ENCODE measurements at places on chromosomes 4 and X.
A peak's percentile ranks its signal among the peaks of the same experiment; 100 is the strongest.

DNA sequence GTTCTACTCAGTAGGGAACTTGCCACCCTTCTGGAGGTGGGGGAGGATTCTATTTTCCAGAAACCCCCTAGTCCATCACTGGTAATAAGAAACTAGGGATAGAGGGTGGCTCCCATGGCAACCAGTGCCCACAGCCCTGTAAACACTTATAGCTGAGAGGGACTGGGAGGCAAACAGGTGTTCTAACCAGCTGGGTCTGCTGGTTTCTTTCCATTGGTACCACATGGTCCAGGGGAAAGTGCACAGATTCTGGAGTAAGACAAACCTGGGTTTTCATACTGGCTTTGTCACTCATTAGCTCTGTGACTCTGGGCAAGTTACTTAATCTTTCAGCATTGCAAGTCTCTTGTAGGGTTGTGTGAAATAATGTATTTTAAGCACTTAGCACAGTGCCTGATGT lies 26.9 kb downstream of the IGSF1 start:
- no peak for DNase-seq

GRCh38 chrX:37854148-37854547 lies 6.8 kb upstream of the DYNLT3 start:
- no peak for DNase-seq

DNA sequence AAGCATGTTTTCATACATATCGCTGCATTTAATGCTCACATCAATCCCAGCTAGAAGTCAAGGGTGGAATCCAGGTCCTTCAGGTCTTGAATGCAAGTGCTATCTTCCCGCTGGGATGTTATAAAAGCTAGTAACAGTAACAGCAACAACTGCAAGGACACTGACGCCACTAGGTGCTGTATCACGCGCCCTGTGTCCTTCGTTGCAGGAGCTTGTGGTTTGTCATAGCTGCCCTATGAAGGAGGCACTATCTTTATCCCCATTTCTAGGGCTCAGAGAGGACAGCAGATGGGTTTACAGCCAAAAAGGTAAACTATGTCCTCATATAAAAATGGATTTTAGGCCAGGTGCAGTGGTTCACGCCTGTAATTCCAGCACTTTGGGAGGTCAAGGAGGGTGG lies 202.9 kb downstream of the NSUN7 start:
- no peak for DNase-seq

DNA sequence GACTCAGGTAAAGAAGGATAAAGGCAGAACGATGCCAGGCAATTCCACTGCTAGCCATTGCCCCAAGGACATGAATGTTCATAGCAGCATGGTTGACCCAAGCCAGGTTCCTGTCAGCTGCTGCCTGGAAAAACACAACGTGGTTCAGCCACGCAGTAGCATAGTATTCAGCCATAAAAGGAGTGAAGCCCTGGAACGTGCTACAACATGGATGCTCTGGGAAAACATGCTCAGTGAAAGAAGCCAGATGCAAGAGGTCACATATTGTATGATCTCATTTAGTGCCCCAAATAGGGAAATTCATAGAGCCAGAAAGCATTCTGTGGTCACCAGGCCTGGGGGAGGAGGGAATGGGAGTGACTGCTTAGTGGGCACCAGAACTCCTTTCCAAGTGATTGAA lies 129.8 kb downstream of the GPR143 start:
- DNase-seq = no peak

GRCh38 chrX:77396781-77397180 lies 50.4 kb upstream of the FGF16 start:
- no peak for DNase-seq

GRCh38 chrX:110001740-110002299 lies 1.1 kb upstream of the TMEM164 start:
- DNase-seq = no peak

GRCh38 chr4:84379917-84380641 lies 119.0 kb downstream of the NKX6-1 start:
- DNase-seq = peak; percentile 56

DNA sequence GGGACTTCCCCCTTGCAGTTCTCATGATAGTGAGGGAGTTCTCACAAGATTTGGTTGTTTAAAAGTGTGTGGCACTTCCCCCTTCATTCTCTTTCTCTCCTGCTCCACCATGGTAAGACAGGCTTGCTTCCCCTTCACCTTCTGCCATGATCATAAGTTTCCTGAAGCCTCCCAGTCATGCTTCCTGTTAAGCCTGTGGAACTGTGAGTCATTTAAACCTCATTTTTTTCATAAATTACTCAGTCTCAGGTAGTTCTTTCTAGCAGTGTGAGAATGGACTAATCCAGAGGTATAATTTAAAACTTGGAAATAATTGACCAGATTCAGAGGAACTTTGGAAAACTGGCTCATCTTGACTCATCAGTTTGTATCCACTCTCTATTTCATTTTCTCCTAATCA lies 129.0 kb downstream of the TMEM47 start:
- no peak for DNase-seq

DNA sequence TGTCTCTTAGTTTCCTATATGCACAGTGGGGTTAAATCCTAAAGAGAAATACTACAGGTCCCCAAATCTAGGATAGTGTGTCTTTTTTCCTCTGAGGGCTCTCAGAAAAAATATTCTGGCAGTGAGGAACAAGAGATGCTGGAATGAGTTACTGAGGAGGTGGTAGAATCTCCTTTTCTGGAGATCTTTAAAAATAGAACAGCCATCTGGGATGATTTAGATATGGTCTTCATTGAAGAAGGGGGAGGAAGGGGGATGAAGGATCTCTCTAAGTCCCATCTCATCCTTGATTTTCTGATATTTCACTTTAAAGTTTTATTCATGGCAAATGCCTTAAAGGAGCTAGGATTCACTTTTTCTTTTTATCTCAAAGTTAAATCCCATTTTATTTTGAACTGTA lies 235.0 kb downstream of the MAML3 start:
- no peak for DNase-seq

- no peak for DNase-seq
Measured at GRCh38 chr4:182589100-182589499, 328.1 kb downstream of the DCTD start.

DNA sequence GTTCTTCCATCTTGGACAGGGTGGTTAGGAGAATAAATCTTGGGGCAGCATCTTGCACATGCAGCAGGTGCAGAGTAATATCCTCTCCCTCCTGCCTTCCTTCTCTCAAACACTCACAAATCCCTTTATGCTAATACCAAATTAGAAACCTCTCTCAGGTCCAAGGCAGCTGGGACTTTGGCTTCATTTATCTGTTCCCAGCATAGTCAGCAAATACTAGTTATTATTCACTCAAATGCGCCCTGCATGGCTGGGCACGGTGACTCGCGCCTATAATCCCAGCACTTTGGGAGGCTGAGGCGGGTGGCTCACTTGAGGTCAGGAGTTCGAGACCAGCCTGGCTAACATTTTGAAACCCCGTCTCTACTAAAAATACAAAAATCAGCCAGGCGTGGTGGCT lies 156.0 kb upstream of the GALNT7 start:
- DNase-seq = no peak

DNA sequence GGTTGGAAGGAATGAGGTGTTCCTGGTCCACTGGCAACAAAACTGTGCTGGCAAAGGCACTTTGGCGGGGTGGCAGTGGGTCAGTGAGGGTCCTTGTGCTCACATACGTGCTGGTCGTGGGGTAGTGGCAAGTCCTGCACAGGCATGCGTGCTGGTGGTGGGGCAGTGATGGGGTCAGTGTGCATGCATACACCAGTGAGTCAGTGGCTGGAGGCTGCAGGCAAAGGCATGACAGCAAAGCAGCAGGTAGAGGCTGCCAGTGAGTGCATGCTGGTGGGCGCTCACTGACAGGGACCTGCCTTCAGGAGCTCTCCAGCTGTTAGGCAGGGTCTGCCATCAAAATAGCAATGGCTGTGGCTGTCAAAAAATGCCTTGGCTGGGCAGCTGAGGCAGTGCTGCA lies 42.1 kb downstream of the TMPRSS11E start:
- no peak for DNase-seq

- peak; percentile 49 for DNase-seq
Measured at GRCh38 chrX:48823053-48823452, 3.3 kb upstream of the ERAS start.

- DNase-seq = no peak
Measured at GRCh38 chr4:15438939-15439524, 11.2 kb downstream of the C1QTNF7 start.

DNA sequence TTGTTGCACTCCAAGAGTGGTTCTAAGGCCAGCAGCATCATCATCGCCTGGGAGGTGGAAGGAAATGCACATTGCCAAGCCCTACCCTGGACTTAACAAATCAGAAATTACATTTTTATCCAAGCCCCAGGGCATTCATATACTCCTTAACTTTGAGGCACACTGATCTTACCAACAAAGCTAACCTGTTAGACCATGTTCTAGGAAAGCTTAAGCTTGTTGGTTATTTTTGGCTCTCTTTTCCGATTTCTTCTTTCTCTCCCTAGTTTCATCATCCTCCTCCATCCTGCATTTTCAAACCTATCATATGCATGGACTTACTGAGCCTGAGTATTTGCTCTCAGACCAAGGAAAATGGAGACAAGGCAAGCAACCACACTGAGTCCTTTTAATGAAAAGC lies 133.4 kb downstream of the OPHN1 start:
- DNase-seq = no peak

- peak; percentile 16 for DNase-seq
Measured at GRCh38 chr4:4436244-4436823, 49.4 kb downstream of the NSG1 start.

GRCh38 chr4:168600796-168601583 lies 104.1 kb downstream of the PALLD start:
- no peak for DNase-seq

DNA sequence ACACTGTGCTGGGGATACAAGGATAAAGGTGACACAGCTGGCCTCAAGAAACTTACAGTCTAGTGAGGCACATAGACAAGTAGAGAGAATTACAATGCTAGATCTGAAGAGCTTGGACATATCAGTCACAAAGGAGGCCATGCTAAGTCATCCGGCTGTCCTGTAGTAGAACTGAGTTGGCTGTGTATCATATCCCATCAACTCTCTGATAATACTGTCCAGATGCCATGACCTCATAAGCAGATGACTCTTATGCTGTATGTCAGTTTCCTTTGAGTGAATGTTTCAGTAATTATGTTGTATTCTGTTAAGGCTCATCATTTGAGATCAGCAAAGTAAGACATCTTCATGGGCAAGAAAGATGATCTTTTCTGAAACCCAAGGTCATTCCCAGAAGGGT lies 442.9 kb downstream of the MID1IP1 start:
- DNase-seq = no peak

- no peak for DNase-seq
Measured at GRCh38 chr4:188728359-188728758, 589.1 kb downstream of the TRIML1 start.

GRCh38 chr4:166846939-166847338 lies 387.4 kb downstream of the SPOCK3 start:
- no peak for DNase-seq

- DNase-seq = no peak
Measured at GRCh38 chr4:83224502-83225197, 59.9 kb downstream of the COQ2 start.

DNA sequence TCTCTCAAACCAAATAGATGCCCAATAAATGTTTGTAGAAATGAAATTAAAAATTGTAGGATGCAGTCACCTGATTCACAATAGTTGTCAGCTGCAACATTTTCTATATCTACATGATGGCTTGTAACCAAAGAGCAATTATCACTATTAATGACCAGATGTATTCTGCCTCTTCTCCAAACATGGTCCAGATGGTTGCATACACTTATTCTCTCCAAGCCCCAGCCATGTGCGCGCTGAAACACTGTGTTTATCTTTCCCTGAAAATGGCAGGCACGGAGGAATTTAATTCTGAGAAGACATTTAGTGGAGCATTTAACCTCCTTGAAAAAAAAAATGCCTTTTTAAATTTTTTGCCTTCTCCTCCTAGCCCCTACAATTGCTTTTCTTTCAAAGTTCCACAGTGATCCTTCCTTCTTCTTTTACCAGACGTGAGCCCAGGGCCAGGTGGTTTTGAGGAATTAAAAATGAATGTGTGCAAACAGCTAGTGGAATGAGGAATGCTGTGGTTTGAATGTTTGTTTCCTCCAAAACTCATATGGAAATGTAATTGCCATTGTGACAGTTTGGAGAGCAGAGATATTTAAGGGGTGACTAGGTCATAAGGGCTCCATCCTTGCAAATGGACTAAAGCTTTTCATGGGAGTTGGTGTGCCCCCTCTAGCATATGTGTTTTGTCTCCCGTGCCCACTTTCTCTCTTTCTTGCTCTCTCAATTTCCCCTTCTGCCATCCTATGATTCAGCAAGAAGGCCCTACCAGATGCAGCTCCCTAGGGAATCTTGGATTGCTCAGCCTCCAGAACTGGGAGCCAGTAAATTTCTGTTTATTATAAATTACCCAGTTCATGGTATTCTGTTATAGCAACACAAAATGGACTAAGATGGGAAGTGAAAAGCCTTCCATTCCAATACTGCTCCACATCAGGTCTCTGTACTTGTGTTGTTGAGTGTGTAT lies 136.0 kb downstream of the GABRB1 start:
- no peak for DNase-seq

DNA sequence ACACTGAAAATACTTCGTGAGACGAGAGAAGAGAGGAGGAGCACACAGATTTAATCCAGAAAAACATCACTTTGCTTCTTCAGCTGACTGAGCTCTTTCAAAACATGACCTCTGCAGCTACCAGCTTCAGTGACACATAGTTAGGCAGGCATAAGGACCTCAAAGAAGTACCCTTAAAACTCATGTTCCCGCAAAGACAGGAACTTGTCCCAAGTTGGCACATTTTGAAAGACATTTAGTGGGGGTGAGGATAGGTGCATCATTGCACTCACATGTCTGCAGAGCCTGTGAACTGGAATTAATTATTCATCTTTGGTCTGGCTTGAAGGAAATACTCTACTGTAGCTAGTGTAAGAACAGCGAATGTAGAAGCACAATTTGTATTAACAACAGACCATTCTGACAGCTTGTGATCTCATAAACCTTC lies 221.8 kb downstream of the MGST2 start:
- no peak for DNase-seq

- DNase-seq = peak; percentile 82
Measured at GRCh38 chr4:6047130-6047673, 29.0 kb upstream of the C4orf50 start.

DNA sequence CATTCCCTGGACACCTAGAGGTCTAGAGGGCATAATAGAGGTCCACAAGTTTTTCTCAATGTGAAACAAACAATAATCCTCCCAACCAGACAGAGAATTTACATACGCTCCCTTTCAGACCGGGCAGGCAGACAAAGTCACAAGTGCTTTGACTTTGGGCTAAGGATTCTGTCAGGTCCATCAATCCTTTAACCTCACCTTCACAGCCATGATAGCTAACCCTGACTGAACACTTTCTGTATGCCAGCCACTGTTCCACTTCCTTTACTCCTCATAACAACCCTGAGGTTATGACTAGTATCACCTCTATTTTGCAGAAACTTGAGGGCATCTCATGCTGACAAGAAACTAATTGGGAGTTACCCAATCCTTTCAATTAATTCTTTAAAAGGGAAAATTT lies 118.8 kb upstream of the AFF2 start:
- DNase-seq = no peak

Measured in endodermal cell (in vitro differentiated cells).